ENCODE measurements at places on chromosomes 3 and 15.

GRCh38 chr3:58217209-58217811, 6.5 kb upstream of the DNASE1L3 start:
- DNase-seq, result peak; percentile 82

GRCh38 chr3:53169045-53169831, 8.2 kb downstream of the PRKCD start:
- no peak for DNase-seq

DNA sequence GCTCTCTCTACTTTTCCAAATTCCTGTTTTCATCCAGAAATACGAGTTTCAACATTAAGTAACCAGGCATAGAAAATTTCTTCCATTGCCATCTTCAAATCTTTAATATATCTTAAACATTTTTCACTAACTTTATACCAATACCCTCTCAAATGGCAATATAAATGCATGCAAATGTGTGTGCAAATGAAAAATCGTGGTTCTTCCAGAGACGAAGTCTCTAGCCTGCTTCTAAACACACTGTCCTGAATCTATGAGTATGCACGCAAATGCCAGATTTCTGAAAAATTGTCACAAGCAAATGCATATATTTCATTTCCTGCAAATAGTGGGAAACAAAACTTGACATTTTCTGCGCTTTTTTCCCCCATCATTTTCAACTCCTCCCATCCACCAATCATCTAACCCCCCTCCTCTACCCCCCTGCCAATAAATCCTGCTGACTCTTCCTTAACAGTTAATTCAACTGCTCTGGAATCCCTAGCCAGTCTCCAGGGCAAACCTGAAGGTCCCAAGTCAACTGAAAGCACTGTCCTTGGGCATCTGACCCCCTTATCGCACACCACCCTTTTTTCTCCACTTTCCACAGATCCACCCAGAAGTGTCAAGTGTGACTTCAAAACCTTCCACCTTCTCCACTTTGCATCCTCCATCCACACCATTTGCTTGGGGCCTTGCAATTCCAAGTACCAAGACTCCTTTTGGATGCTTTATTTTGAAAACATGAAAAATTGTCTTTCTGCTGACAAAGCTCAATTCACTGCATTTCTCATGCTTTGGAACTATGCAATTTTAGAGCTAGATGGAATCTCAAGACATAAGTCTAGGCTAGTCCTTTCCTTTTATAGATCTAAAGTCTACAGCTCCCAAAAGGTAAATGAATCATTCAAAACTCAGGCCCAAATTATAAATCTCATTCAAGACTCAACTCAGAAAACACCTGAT, 144.7 kb downstream of the OSBPL10 start:
- DNase-seq, result no peak

DNA sequence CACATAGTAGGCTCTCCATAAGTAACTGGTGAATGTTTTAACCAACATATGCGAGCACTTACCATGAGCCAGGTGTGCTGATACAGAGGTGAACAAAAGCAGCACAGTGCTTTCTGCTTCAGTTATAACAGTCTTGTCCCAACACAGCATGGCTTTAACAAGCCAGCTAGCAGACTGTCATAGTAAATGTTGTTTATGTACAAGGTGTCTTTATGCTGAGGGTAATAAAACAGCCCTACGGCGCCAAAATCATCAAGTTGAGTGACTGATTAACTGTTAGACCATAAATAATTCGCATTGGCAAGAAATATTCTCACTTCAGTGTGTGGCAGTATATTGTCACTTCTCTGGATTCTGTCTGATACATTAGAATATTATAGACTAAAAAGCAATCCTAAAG, 646.0 kb upstream of the CFAP20DC start:
- DNase-seq, result no peak

- DNase-seq, result no peak
Measured at GRCh38 chr3:110059431-110059830, 722.1 kb upstream of the DPPA4 start.

DNA sequence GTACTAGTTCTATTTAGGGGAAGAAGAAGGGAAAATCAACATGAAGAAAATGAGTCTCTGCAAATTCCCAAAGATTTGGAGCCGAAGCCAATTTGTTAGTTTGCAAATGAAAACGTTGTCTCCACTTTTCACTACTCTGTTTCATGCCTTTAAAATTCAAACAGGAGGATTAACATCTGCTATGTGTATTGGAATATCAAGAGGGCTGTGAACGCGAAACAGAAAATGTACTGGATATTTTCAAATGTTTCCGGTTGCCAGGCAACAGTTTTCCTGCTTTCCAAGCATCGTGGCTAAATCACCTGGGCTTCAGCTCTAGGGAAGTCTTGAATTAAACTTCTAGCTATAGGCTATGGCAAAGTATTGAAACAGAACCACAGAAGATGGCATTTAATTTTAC, 172.8 kb downstream of the KCNMB2 start:
- no peak for DNase-seq

DNA sequence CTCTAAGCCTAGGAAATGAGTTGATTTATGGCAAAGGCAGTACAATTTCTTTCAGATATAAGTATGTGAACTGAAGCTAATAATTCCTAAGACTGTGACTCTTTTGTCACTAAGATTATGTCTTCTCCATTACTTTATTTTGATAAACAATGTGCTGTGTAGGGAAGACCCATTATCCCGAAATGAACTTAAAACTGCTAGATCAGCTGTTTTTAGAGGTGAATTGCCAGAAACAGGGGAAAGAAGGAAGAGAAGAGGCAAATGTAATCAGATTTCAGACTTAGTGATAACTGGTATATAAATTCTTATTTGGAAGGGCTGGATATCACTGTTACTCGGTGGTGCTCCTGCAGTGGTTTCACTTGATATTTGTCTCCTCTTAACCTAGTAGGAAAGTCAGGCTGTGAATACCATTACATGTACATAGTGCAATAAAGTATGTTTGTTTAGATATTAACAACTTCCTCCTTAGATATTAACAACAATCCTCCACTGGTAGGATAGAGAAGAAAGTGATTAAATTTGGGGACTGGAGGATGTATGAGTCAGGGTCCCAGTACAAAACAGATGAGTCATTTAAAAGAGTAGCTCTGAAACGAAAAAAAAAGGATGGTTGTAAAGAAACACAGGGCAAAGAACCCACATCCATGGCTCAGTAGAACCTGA, 338.5 kb upstream of the KCNH8 start:
- DNase-seq, result no peak

DNA sequence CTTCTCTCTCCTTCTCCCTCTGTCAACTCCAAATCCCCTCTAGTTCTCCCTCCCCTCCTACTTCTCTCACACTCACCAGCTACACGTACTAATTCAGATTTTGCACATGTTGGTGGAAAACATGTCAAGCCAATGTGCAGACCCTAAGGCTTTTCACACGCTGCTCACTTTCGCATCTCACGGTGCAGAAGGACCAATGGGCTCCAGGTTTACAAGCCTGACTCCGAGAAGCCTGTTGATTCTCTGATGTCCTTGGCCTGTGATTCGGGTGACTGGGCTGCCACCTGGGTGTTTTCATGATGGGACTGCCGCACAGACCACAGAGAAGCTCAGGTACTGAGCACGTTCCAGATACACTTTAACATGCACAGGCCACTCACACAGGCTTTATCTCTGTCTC, 3.7 kb downstream of the FOXL2NB start:
- DNase-seq, result peak; percentile 43

DNA sequence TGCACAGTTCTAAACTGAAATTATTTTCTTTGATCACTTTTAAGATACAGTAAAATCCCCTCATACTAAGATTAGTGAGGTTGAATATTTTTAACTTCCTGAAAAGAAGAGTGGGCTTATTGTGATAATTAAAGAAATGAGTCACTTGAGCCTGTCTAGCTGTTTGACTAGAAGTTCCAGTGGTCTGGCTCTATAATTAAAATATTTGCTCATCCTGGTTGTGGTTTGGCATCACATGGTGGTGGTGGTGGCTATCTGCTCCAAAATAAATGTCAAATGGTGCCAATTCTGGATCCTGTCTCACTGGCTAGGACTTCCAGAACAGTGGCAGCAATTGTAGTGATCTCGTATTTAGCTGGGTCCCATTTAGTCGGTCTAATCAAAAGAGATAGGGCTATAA, 8.6 kb upstream of the TEX9 start:
- DNase-seq, result no peak

GRCh38 chr3:14324224-14324944, 78.0 kb upstream of the SLC6A6 start:
- DNase-seq, result no peak

DNA sequence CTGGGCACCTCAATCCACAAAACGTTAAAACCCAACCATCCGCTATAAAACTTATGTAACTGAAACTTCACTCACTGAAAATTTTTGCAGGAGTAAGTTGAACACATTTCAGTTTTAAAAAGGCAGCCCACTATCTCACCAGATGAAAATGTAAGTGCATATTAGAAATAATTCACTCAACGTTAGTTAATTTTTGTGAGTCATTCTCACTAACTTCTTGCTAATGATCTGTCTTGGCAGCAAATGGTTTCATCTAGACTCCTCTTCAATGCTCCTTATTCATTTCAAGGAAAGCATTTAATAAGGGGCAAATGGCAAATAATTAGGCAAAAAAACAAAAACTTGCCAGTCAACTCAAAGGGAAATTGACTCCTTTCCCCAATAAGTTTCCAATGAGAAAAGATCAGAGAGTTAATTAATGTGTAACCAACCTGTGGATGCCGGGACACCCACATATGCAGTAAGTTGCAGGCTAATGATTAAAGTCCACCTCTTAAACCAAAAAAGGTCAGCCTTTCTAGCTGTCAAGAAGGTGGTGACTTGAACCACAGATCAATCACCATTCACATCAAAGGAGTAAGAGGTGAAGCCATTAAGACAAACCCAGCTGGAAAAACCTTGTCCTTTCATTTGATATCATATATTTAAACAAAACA, 22.9 kb upstream of the PRICKLE2 start:
- DNase-seq, result no peak

DNA sequence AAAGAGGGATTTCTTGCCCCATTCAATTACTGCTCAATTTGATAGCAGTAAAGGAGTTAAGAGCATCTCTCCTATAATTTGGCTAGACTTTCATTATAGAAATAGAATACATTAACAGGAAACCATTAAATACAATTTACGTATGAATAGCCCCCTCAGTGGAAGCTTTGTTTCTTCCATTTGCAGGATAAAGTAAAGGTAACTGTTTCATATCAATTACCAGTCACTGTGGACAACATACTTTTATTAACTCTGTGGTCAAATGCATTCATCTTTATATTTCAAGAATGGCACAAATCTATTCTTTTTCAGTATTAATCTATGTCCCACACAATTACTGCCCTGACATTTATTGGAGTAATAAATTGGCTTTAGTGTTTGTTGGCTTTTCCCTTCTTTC, 613.4 kb downstream of the NLGN1 start:
- DNase-seq, result no peak

DNA sequence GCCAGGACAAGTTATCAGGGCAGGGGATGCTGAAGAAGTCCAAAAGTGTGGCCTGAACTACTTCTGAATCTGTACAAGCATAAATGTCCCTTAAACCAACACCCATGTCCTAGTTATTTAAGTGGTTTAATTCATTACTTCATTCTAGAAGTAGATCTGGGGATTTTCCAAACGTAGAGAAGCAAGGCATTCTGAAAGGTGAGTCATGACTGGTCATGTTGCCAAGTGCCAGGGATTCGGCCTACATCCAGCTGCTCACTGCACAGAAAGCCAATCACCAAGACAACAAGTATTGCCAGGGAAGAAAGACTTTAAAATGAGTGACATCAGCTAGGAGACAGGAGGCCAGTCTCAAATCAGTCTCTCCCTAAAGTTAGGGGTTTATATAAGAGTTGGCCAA, 396.6 kb downstream of the GABRB3 start:
- no peak for DNase-seq

DNA sequence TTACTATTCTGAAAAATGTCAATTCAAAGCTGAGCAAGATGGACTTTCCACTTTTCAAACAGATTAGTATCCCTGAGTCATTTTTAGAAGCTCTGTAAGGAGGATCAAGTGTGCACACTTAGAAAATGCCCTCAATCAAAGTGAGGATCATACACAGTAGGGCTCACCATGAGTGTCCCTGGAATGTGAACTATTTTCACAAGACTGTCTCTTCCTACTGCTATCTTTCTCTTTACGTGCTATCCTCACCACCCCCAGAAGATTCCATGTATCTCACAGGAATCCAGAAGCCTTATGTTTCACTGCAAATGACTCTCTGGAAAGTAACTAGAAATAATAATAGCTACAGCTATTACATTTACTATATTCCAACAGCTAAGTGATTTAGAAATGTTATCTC, 349.9 kb upstream of the TGFBR2 start:
- no peak for DNase-seq

GRCh38 chr15:71386448-71387236, 271.4 kb downstream of the THSD4 start:
- DNase-seq, result no peak

GRCh38 chr3:11567516-11568467, 75.9 kb downstream of the VGLL4 start:
- DNase-seq, result no peak

DNA sequence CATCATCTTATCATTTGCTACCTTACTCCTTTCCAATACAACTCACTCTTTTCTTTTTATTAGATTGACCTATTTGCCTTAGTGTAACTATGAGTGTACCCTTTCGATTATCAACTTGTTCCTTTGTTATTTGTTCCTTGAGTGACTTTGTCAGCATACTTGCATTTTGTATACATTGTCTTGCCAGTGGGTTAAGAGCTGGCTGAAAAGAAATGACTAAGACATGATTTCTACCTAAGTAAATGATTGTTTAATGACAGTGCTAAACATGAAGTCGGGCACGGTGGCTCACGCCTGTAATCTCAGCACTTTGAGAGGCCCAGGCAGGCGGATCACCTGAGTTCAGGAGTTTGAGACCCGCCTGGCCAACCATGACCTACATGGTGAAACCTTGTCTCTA, 1042.3 kb downstream of the TBL1XR1 start:
- no peak for DNase-seq

DNA sequence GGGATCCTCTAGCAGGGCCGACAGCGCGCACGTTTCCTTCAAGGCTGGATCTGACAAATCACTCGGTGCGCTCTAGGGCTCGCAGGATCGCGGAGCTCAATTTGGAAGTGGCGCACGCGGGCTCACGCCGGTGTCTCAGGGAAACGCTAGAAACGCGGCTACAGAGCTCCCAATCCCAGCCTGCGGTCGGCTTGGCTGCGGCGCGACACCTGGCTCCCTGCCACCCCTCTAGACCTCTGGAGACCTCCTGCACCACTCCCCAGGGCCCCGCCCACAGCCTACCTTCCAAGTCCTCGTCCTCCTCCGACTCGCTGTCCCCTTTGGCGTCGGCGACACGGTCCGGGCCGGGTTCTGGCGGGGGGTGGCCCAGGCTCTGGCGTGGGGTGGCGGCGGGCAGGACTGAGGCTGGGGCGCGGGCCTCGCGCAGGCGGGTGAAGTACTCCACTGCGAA, 596 bp downstream of the PRKAR2A start:
- DNase-seq, result peak; percentile 23

- DNase-seq, result peak; percentile 36
Measured at GRCh38 chr3:8990266-8991215, 27.3 kb upstream of the RAD18 start.

- DNase-seq, result no peak
Measured at GRCh38 chr3:138445236-138445635, 10.8 kb downstream of the ESYT3 start.

DNA sequence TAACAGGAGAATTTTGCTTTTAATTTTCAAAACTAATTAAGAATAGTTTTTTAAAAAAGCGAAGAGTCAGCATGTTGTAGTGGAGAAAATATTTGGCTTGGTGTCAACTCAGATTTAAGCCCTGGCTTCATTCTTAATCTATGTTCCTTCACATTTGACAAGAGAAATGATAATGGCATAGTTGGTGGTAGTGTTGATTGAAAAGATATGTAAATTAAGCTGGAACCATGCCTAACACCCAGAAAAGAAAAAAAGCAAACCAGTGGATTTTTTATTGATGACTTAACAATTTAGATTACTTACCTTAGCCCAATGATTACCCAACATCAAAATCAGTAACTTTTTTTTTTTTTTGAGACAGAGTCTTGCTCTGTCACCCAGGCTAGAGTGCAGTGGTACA, 27.4 kb downstream of the TCAIM start:
- DNase-seq, result no peak

Measured in H1 (cell line).